ENCODE measurements at places on chromosomes 3 and 15. TPM values are rescaled to one million over a fixed set of nuclear protein-coding genes. Genes with fewer than 3 reads are reported as not detected.
A peak's percentile ranks its signal among the peaks of the same experiment; 100 is the strongest.

The CCR4 gene
- total RNA-seq, result 0.44 TPM

The USP19 gene
- total RNA-seq, result 57.2 TPM

GRCh38 chr15:90309020-90309419 is 43.1 kb upstream of the ZNF774 start:
- DNase-seq, result no peak

The SI gene
- total RNA-seq, result not detected

The MYL3 gene
- 5.9 TPM for total RNA-seq

GRCh38 chr15:73812806-73813465 is 59.8 kb upstream of the INSYN1 start:
- no peak for DNase-seq

DNA sequence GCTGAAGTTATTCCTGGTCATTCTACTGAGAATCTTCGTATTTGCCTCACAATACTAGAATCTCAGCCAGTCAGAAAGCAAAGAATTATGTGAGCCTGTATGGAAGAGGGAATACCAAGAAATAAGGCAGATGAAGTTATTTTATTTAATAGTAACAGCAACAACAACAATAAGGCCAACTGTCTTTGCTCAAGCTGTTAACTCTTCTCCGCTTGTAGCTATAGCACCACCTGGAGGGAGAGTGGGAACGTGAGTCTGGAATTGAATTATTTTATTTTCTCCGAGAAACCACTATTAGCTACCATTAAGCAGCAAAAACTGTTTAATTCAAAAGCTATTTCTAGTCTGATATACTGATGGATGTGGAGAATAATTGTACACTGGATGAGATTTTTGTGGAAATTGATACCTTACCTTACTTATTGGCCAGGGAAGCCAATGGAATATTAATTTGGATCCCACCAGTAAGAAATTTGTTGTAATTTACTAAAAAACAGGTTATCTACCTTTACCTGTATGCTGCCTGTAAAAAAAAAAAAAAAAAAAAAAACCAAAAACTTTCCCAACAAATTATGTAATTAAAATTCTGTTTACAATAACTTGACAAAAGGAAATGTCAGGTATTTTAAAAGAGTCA is 50.1 kb downstream of the CALML4 start:
- no peak for DNase-seq

DNA sequence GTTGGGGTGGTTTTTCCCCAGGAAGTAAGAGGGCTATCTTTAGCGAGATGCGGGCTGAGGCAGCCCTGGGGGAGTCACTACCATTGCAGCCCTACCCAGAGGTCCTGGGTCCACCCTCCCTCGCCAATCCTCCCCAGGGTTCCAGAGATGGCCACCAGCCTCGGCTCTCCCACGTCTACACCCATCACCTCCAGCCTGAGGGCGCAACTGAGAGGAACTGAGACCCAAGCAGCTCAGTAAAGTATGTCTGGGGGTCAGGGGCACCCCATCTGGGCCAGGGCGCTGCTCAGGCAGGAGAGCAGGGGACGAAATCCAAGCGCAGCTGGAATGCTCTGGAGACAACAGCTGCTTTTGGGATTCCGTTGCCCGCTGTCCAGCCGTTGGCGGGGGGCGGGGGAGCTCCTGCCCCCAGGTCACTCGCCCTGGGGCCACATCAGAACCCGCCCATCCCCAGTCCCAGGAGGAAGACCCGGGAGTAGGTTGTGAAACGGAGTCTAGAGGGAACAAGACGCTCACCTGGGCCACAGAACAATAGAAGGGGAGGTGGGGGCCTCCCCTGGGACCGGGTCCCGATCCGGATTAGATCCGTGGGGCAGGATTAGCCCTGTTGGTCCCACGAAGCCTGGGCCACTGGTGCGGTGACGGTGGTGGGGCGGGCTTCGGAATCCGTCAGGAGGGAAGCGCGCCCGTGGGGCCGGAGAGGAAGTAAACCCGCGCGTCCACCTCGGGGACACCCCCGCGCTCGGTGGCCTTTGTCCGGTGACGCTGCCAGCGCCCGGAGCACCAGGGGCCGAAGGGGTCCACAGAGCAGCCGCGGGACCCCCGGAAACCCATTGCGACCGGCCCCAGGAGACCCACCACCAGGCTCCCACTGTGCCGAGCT is 1.4 kb upstream of the NDUFAF3 start:
- peak; percentile 51 for DNase-seq

The ZKSCAN7 gene
- total RNA-seq, result 5.2 TPM

DNA sequence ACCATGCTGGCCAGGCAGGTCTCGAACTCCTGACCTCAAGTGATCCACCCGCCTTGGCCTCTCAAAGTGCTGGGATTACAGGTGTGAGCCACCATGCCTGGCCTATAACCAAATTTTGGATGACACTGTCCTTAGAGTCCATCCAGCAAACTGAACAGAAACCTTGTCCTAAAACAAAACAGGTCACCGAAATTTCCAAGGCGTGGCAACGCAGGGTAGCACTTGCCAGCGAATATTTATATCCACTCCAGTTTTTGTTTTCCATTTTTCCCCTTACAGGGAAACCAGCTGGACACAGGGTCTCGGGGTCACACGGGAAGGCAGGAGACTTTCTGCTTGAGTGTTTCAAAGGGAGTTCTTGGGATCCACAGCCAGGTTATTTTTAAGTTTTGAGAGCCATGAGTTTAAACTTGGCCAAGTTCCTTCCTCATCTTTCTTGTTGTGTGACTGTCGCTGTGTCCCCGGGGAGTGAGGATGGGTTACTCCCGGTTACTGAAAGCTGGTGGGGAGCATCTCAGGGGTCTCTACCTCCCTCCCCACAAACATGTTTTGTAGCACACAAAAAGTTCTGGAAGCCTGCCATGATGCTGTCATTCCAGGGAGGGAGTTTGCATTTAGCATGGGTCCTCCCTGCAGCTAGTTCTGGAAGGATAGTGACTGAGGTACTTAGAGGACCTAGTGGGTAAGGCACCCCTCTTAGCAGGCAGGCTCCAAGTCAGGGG is 12.6 kb downstream of the LIMD1 start:
- DNase-seq, result no peak

GRCh38 chr3:111244760-111245159 is 173.1 kb downstream of the NECTIN3 start:
- no peak for DNase-seq

DNA sequence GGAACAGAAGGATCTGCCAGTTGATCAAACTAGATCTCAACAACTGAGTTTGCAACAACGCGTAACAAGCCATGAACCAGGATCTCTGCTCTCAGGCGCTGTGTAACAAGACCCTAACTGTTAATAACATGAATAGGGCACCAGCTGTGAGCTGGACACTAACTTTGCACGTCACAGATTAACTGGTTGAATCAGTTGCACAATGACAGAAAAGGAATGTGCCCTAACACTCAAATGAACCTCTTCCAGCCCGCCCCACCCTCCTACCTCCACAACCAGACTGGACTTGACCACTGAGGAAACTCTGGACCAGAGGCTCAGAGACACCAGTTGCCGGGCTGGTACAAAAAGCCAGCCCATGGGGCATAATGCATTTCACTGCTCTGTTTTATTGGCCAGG is 34.3 kb downstream of the MCF2L2 start:
- DNase-seq, result no peak

GRCh38 chr3:22555753-22556435 is 647.2 kb upstream of the UBE2E2 start:
- DNase-seq, result no peak

- DNase-seq, result no peak
Observed at GRCh38 chr3:42094128-42094527, 3.0 kb downstream of the TRAK1 start.

All from breast epithelium (tissue), 4 donors.